ENCODE measurements at places on chromosomes 2 and 18.

DNA sequence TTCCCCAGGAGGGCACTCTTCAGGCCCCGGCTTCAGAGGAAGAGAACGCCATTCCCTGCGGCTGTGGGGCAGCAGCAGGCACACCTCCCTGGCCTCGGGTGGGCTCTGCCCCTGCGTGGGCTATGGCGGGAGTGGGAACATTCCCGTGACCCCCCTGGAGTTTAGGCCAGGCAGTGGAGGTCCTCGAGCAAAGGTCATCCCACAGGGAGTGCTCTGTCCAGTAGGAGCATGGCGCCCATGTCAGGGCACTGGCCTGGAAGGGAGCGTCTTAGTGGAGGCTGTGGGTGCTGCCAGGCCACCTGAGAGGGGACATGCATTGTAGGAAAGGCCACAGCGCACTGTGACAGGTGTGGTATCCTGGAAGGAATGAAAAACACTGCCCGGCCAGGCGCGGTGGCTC lies 9.2 kb upstream of the NFATC1 start:
- DNase-seq: no peak

DNA sequence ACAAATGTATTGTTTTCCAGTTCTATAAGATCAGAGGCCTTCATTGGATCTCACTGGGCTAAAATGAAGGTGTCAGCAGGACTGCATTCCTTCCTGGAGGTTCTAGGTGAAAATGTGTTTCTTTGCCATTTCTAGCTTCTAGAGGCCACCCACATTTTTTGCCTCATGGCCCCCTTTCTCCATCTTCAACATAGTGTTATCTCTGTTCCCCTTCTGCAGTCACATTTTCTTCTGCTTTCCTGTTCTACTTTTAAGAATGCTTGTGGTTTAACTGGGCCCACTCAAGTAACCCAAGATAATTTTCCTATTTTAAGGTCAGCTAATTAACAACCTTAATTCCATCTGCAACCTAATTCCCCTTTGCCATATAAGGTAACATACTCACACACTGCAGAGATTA lies 36.1 kb downstream of the METTL21A start:
- DNase-seq: no peak

DNA sequence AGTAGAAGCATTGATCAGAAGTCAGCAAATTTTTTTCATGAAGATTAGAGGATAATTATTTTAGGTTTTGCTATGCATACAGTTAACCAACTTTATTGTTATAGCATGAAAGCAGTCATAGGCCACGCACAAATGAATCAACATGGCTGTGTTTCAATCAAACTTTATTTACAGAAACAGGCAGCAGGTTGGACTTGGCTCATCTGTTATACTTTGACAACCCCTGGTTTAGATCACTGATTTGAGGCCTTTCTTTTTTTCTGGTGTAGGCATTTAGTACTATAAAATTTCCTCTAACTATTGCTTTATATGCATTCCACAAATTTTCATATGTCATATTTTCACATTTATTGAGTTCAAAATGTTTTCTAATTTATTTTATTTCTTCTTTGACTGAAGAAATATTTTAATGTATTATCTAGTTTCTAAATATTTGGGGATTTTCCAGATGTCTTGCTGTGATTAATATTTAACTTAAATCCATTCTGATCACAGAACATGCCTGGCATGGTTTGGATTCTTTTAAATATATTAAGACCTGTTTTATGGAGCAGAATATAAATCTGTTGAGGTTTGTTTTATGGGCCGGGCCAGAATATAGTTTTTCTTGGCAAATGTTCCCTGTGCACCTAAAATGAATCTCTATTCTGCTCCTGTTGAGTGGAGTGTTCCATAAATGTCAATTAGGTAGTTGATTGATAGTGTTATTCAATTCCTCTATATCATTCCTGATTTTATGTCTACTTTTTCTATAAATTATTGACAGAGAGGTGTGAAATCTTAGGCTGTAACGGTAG lies 116.3 kb upstream of the KLHL29 start:
- no peak for DNase-seq

DNA sequence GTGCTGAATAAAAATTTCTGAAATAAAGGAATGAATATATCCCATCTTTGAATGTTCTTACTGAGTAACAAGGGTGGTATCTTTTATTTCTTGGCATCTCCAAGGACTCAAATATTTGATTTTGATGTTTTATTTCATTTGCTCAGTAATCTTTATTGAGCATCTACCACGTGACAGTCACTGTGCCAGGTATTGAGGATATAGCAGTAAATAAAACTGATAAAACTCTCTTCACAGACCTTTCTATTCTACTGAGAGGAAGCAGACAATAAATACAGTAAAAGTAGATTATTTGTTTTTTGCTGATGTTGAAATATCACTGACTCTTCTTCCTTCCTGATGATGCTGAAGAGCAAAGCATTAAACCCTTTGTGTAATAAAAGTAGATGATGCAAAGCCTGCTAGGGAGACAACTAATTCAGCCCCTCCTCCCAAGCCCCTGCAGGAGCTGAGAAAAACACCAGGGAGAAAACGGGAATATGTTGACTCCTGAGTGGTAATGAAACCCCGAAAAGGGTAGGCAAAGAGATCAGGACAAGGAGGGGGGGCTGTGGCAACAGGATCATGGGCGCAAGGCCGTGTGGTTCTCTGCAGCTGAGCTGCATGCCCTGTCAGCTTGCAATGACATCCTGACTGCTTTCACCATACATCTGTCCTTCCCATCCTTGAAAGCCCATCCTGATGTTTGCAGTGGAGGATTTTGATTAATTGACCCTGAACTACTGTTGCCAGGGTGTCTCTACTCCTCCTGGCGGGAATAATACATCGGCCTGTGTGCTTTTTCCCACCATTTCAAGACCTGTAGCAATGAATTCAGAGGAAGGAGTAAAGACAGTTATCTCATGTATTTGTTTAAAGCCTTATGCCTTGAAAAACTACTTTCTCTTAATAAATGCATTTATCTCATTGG lies 117.4 kb downstream of the EML6 start:
- no peak for DNase-seq

- no peak for DNase-seq
Measured at GRCh38 chr2:195532628-195533271, 124.3 kb upstream of the SLC39A10 start.

Data from GM20000 (cell line).